ENCODE measurements at places on chromosomes 2 and 18.

- peak; percentile 64 for ATAC-seq
Observed at GRCh38 chr2:241803387-241804325, 5.3 kb upstream of the NEU4 start.

DNA sequence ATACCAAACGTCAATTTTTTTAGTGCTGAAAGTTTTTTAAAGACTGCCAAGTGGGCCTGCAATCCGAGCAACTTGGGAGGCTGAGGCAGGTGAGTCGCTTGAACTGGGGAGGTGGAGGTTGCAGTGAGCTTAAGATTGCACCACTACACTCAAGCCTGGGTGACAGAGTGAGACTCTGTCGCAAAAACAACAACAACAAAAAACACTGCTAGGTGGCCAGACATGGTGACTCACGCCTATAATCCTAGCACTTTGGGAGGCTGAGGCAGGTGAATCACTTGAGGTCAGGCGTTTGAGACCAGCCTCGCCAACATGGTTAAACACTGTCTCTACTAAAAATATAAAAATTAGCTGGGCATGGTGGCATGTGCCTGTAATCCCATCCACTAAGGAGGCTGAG is 202.8 kb upstream of the COPS8 start:
- no peak for ATAC-seq

DNA sequence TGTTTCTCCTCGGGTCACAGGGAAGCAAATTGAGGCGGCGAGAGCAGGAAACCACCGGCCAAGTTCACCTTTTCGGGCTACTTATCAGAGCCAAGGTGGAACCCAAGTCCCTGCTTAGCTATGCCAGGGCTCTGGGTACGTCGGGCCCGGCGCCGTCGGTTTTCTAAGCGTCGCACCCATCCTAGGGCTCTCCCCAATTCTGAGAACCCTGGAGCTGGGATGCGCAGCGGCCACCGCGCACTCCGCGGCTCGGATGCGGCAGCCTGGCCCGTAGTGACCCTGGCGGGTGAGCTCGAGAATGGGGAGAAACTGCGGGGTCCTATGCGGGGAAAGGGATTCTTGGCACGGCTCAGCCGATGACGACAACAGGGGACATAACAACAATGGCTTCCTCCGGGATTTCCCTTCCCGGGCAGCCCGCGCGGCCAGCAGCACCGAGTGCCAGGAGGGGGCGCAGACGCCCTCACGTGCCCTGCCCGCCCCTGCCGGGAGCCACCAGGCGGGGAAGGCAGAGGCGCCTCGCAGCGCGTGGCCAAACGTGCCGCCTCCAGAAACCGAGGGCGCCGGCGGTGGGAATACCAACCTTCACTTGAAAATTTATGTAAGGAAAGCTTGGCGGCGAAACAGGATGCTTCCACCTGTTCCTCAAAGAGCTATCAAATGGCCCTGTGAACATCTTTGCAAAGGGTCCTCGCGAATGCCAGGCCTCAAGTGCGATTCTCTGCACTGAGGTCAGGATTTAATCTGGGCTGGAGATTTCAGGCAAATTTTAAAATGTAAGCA is 2.1 kb upstream of the SLC30A3 start:
- peak; percentile 73 for ATAC-seq

DNA sequence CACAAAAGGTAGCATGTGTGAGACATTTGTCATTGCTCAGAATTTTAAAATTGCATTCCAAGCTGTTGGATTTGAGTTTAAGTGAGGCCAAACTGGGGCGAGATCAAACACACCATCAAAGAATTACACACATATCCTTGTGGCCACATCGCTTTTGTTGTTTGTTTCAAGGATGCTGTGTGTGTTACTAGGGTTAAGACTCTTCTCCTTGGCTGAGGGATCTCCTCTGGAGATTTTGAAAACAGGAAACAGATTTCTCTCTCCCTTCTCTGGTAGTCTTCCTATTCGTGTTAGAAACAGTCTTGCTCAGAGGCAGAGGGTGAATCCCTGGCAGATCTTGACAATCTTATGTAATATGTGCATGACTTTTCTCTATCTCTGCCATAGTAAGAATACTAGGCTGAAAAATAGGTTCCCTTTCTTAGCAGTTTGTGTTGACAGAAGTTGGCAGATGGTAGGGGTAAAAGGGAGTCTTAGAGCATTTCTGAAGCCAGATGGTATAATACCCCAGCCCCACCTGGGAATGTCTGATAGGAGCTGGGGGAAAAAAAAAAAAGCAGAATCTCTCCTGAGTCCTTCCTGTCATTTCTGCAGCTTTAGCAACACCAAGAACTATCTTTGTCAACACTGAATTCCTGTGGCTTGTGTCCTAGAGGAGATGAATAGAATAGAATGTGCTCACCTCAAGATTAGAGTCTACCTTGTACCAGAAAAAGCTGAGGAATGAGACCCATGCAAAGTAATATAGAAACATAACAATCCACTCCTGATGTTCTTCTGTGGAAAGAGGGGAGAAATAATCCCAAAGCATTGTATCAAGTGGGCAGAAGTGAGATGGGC is 101.8 kb downstream of the XRCC5 start:
- ATAC-seq = no peak

DNA sequence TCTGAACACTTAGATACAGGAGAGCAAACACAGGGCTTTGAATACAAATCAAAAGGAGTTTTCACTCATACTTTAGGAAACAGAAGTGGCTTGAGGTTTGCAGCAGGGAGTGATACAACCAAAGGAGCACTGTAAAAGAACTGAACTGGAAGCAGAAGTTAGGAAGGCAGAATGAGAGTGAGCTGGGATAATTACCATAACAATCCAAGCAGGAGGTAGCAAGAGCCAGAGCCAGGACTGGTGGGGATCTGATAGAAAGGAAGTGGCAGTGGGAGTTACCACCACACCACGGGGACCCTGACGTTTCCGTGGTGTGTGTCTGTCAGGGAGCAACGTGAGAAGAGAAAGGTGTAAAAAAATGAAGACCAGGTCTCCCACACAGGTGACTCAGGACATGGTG is 81.3 kb upstream of the EPB41L3 start:
- no peak for ATAC-seq

GRCh38 chr18:51290860-51291259 is 93.4 kb upstream of the MEX3C start:
- ATAC-seq = no peak

All from activated CD4-positive, CD25-positive, alpha-beta regulatory T cell treated with anti-CD3 and anti-CD28 coated beads, Interleukin-2, amount 50 U/mL, for 24 hours (primary cell).